Stimulated activated CD8-positive, alpha-beta memory T cell treated with anti-CD3 and anti-CD28 coated beads, Interleukin-15, amount 100 ng/mL, for 48 hours (primary cell): ENCODE measurements at places on chromosomes 11 and 22.

GRCh38 chr11:121487191-121487590, 34.4 kb upstream of the SORL1-AS1 start:
- no peak for DNase-seq

DNA sequence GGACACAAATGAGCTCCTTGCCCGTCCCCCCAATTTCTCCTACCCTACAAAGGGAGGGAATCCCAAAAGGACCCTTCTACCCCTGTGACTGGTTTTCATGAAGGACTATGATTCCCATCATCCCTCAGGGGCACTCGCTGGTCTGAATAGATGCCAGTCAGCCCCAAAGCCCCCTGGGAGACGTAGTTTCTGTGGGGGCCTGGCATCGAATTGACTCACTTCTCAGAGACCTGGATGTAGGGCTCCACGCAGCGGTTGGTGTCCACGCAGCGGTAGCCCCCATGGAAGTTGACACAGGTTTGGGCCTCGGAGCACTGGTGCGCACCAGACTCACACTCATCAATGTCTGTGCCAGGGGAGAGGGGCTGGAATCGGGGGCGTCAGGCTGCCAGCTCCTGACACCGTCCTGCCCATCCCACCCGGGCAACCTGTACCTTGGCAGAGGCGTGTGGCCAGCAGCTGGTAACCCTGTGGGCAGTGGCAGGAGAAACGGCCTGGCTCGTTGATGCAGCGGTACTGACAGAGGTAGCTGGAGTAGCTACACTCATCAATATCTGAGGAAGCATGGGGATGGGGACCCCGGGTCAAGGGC, 4.4 kb downstream of the EFEMP2 start:
- no peak for DNase-seq

- no peak for DNase-seq
Measured at GRCh38 chr22:29299136-29299900, 7.1 kb upstream of the GAS2L1 start.

DNA sequence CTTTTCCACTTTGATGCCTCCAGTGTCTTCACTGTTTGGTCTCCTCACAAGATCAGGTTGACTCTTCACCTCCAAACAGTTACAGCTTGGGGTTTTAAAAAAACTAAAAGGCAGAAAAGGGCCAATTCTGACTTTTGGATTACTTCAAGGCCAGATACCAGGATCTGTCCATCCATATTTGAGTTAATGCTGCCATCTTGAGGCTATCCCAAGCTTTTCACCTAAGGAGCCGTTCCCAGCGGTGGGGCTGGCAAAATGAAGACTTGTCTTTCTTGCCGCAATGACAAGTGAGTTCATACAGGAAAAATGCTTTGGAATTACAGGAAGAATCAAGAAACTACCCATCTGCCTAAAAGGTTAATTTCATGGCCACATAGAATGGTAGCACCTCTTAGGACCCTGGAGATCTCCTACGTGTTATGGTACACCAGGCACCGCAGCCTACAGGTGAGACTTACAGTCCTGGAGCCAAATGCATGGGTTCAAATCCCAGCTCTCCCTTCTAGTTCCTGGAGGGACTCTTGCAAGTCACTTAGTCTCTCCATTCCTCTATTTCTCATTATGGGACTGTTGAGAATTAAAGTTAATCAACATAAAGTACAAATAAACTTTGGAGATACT, 6.0 kb upstream of the OR5B21 start:
- no peak for DNase-seq

DNA sequence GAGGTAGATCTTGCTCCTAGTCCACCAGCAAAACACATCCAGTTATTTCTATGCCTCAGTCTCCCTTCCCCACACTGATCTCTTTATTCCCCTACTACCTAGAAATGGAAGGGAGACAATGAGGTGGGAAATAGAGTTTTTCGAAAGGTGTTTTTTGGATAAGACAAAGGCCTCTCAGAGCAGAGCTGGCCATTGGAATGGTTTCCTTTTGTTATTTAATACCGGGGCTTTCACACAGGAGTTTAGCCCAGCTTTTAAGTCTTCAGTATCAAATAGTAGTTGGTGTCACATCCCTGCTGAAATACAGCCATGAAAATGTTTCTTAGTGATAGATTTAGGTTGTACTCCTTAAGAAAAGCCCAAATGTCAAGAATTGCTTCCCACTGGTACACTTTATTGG, 65.4 kb upstream of the B3GAT1 start:
- DNase-seq, result no peak

DNA sequence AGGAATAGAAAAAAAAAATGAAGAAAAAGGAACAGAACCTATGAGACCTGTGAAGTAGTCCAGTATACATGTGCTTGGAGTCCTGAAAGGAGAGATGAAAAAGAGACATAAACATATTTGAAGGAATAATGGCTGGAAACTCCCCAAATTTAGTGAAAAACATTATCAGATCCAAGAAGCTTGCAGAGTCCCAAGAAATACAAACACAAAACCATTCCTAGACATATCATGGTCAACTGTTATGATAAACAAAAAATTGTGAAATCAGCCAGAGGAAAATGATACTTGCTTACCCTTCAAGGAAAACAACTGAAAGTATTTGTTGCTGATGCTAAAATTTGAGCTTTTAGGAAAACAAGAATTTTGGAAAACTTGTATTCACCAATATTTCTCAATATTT, 250.1 kb downstream of the DDX10 start:
- no peak for DNase-seq

DNA sequence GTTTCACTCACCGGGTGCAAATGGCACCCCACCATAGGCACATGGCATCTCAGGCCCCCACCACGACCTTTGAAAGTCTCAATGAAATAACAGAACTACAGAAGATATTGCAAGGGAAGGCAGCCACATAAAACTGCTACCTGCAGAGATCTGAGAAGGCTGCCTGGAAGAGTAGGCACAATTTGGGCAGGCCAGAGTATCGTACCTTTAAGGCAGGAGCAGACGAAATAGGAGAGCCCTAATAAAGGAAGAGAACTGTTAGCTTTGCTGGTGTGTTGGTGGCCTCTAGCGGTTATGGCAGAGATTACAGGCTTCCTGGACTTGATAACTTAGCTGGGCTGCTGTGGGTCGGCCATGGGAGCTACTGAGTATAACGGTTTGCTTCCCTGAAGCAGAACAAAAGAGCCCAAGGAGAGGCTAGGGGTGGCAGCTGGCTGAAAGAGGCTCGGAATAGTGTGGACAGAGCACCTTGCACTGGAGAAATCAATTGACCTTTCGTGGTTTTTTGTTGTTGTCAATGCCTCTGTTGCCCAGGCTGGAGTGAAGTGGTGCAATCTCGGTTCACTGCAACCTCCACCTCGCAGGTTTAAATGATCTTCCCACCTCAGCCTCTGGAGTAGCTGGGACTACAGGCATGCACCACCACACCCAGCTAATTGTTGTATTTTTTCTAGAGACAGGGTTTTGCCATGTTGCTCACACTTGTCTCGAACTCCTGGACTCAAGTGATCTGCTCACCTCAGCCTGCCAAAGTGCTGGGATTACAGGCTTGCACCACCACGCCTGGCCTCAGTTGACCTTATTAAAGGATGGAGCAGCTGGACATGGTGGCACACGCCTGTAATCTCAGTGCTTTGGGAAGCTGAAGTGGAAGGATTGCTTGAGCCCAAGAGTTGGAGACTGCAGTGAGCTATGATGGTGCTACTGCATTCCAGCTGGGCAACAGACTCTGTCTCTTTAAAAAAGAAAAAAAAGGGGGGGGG, 4.8 kb downstream of the SDF2L1 start:
- DNase-seq, result peak; percentile 55

DNA sequence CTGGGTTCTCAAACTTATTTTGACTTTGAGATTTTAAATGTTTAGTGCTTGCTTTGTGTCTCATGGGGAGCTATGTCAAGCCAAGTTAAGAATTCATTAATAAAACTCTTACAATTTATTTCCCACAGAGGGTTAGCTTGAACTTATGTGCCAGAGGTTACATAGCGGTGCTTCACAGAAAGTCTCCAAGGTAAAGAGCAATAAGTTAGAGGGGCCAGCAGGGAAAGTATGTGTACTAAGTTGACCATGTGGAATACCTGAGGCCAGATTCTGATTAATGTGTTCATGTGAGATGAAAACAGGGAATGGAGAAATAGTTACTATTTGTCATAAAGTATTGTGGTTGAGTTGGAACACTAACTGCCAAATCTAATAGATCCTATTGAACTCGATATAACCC, 149.3 kb downstream of the TMEM135 start:
- DNase-seq, result no peak

GRCh38 chr11:23719016-23719415, 777.8 kb upstream of the LUZP2 start:
- DNase-seq, result no peak

- DNase-seq, result no peak
Measured at GRCh38 chr11:129225190-129225589, 33.1 kb upstream of the ARHGAP32 start.
